Stimulated activated CD8-positive, alpha-beta memory T cell treated with anti-CD3 and anti-CD28 coated beads, Interleukin-15, amount 100 ng/mL, for 24 hours (primary cell): ENCODE measurements at places on chromosomes 16 and 17.
A peak's percentile ranks its signal among the peaks of the same experiment; 100 is the strongest.

DNA sequence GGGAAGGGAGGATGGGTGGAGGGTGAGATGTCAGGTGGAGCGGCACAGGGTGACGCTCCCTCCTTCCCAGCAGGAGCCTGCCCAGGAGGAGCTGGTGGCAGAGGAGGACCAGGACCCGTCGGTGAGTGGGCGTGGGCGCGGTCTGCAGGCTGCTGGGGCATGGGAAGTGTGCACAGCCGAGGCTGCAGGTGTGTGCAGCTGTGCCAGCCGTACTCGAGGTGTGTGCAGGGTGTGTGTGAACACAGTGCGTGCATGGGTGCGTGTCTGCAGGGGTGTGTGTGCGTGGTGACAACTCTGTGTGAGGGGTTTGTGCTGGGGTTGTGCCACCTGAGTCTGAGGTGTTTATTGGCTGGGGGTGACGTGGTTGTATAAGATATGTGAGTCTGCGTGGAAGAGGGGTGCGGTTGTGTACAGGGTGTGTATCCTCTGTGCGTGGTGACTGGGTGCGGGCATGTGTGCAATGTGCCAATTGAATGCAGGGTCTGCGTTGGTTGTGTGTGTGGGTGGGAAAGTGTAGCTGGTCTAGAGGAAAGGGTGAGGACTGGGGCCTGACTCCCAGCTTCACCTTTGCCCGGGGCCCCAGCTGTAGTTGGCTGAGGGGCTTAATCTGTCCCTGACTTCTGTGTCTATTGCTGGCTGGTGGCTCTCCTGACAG is 670 bp downstream of the TNFSF12 start:
- no peak for DNase-seq

GRCh38 chr16:61842666-61843065 is 193.6 kb downstream of the CDH8 start:
- no peak for DNase-seq

- DNase-seq = no peak
Observed at GRCh38 chr16:77843405-77843804, 55.0 kb downstream of the VAT1L start.

DNA sequence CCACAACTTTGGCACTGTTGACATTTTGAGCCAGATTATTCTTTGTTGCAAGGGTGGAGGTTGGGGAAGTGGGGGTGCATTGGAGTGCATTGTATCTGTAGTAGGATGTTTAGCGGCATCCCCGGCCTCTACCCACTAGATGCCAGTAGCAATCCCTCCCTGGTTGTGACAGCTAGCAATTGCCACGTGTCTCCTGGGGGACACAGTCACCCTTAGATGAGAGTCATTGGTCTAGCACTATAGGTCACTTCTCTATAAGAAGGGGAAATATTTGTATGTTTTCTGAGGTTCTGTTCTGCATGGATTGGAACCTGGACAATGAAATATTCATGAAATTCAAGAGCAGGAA is 32.4 kb downstream of the MSI2 start:
- no peak for DNase-seq

- DNase-seq = no peak
Observed at GRCh38 chr17:46873941-46874645, 22.7 kb downstream of the WNT9B start.

DNA sequence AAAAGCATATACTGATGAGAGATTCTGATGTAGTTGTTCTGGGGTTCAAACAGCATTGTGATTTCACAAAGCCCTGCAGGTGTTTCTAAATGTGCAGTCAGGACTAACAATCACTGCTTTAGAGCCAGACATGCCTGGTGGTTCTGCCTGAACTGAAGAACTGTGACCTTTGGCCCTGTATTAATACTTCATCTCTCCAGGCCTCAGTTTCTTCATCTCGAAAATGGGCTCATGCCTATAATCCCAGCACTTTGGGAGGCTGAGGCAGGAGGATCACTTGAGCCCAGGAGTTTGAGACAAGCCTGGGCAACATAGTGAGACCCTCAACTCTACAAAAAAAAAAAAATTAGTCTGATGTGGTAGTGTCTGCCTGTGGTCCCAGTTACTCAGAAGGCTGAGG is 3.9 kb downstream of the DNAI2 start:
- DNase-seq = no peak

GRCh38 chr17:61878520-61878919 is 15.2 kb upstream of the BRIP1 start:
- no peak for DNase-seq

GRCh38 chr17:65556014-65556909 is 5.2 kb downstream of the AXIN2 start:
- DNase-seq = peak; percentile 89

- DNase-seq = no peak
Observed at GRCh38 chr16:81583893-81584631, 139.5 kb downstream of the CMIP start.
